Stimulated activated CD8-positive, alpha-beta memory T cell treated with anti-CD3 and anti-CD28 coated beads, Interleukin-15, amount 100 ng/mL, for 48 hours (primary cell): ENCODE measurements at places on chromosomes 2 and 18.

DNA sequence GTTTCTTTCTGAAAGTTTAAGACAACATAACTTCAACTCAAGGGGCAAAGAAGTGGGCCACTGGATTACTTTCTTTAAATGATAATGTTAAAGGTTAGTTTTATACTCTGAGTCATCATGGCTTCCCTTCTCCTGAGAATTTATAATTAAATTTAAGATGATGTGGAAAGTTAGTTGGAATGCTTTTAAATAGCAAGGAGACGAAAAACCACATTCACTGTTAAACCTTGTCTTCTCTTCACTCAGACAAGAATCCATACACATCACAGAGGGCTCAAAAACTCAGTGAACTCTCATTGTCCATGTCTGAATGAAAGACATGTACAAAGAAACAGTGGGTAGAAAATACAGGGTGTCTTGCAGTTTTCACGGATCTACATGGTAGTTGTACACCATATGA is 65.6 kb downstream of the COL5A2 start:
- no peak for DNase-seq

- DNase-seq = no peak
Measured at GRCh38 chr2:26898480-26899078, 50.6 kb downstream of the DPYSL5 start.

DNA sequence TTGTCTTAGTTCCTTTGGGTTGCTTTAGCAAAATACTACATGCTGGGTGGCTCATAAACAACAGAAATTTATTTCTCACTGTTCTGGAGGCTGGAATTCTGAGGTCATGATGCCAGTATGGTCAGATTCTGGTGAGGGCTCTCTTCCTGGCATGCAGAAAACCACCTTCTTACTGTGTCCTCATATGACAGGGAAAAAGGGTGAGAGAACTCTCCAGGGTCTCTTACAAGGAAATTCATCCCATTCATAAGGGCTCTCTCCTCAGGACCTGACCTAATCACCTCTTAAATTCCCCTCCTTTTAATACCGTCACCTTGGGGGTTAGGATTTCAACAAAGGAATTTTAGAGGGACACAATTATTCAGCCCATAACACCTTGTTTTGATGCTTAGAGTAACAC is 243.1 kb upstream of the TNP1 start:
- DNase-seq = no peak

- no peak for DNase-seq
Measured at GRCh38 chr18:10310626-10311025, 143.8 kb upstream of the APCDD1 start.

DNA sequence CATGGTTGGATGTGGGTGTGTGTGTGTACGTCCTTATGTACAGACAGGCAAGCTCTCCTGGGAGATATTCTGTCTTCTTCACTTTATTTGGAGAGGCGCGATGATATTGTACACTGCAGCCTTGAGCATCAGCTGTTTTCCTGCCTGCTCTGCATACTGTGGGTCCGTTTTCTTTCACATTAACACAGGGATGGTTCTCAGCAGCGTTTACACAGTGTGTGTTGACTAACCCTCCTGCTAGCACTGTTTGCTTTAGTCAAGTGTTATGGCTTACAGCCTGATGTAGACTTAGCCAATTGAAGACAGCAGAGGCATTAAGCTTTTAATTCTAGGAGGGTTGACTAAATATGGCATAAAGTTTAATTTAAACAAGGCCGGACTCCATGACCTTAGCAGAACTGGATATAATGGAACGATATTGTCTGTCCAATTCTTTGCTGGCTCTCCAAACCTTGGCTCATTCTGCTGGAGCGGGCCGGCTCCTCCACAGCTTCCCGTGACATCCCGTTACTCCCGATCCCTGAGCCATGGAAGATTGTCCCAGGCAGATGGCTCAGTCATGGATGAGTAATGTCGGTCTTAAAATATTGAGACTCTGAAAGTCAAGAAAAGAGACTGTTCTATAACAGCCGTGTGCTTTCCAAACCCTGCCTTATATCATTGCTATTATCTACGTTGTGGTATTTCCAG is 134.7 kb downstream of the TPGS2 start:
- DNase-seq = no peak

DNA sequence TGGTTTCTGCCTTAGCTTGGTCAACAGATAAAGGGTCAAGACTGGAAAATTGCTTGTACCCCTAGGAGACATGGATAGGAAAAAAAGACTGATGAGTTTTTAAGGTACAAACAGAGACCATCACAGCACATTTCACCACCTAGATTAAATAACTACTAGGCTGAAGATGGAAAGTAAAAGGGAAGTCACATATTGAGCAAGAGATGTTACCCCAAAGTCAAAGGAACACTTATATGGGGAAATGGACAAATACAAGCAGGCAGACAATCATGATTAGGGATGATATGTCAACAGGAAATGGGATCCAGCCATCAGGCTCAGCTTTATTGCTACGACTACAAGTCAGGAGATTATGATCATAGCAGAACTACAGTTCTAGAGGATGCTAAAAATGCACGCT is 1643.1 kb upstream of the CELF4 start:
- DNase-seq = no peak

- DNase-seq = no peak
Measured at GRCh38 chr2:233966388-233966787, 49.2 kb downstream of the TRPM8 start.

DNA sequence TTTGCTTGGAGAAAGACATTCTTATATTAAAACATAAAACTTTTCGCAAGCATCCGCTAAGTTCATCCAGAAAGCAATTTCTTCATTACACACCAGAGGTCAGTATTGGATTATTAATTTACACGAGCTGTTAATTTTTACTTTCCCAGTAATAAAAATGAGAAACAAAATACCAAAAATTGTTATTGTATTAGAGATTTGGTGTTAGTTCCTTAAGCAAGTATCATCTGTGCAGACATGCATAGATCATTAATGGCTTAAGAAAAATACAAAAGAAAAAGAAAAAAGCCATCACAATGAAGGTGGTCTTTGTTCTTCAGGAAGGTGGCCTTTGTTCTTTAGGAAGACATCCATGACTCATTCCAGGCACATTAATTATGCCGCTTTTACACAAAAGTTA is 53.6 kb upstream of the HNMT start:
- no peak for DNase-seq

- no peak for DNase-seq
Measured at GRCh38 chr2:215003001-215003400, 135.4 kb downstream of the ABCA12 start.

DNA sequence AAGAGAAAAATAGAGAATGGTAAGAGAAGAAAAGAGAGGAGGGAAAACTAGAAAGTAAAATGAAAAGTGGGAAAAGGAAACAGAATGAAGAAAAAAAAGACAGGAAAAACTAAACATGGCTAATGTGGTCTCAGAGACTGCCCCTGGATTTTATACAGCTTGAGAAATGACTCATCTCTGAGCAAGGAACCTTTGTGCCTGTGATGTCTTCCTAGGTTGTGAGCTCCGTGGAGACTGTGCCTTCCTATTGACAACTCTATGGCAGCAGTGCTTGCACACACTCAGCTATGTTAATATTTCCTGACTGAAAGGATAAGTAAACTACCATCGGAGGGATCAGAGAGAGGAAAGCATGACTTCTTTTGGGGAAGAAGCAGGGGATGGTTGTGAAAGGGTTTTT is 203.8 kb downstream of the RDH14 start:
- DNase-seq = no peak

DNA sequence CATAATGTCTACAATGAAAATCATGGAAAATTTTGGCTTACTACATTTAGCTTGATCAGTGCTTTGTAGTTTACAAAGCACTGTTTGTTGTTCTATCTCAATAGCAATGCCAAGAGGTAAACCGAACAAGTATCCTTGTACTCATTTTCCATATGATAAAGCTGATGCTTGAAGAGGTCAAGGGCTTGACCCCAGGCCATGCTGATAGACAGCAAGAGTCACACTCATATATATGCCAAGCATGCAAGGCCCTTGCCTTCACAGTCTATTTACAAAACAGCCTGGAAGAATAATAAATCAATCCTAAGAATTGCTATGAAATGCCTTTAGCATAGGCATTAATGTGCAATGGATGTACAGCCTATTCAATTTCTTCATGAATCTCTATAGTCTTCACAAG is 71.8 kb downstream of the SLC8A1 start:
- DNase-seq = no peak

DNA sequence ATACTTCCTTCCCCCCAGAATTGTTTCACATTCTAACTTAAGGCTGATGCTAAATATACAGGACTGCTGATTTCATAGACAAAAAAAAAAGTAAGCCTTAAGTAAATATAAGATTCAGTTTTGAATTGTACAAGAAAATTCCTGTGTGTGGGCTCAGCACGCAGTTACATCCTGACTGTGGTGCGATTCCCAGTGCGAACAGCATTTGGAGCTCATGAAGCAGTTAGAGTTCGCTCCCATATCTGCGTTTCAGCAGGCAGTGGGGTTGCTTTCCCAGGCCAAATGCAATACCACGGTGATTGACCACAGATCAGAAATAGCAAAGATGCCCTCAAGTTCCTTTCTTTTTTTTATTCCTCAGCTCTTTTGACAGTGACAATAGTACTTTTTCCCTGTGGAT is 75.6 kb downstream of the SATB2 start:
- DNase-seq = no peak

GRCh38 chr18:74795751-74796150 is 198.1 kb downstream of the ZNF407 start:
- DNase-seq = no peak

DNA sequence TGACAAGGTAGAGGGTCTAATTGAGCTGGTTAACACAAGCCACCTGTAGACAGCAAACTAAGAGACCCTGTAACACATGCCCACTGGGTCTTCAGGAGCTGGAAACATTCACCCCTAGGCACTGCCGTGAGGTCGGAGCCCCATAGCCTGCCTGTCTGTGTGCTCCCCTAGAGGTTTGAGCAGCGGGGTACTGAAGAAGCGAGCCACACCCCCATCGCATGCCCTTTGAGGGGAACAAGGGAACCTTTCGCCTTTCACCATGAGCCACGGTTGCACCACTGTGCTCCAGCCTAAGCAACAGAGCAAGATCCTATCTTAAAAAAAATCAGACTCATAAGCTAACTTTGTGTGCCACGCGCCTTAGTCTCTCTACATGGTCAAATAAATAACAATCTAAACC is 36.2 kb upstream of the RAB27B start:
- no peak for DNase-seq

GRCh38 chr2:23809150-23809549 is 117.8 kb downstream of the ATAD2B start:
- DNase-seq = no peak

GRCh38 chr2:185441486-185442005 is 297.1 kb upstream of the FSIP2 start:
- no peak for DNase-seq

DNA sequence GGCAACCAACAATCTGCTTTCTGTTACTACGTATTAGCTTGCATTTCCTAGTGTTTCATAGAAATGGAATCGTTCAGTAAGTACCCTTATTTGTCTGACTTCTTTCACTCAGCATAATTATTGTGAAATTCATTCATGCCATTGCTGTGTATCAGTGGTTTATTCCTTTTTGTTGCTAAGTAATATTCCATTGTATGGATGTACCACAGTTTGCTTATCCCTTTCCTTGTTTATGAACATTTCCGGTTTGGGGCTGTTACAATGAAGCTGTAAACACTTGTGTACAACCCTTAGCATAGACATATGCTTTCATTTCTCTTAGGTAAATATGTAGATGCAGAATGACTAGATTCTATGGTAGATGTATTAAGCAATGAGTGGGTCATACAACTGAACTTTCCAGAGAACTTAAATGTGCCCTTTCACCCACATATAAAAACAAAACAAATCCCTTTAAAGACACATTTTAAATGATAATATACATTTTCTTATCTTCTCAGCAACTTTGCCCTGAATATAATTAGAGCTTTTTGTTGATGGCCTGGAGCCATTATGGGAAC is 21.9 kb downstream of the FER1L5 start:
- no peak for DNase-seq

DNA sequence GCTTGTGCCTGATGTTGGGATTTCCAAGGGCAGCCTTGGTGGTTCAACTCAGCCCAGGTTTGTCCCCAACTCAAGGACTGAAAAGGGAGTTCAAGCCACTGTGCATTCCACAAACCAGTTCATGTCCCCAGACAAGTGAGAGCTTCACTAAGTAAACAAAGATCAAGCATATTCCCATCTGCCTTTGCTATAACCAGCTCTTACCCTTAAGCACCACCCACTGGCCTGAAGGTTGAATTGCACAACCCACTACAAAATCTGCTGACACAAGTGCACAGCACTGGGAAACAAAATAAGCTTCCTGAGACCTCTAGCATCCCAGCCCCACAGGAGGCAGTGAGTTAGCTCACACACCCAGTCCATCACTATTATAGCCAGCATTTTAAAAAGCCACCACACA is 516.7 kb downstream of the NR4A2 start:
- DNase-seq = no peak

DNA sequence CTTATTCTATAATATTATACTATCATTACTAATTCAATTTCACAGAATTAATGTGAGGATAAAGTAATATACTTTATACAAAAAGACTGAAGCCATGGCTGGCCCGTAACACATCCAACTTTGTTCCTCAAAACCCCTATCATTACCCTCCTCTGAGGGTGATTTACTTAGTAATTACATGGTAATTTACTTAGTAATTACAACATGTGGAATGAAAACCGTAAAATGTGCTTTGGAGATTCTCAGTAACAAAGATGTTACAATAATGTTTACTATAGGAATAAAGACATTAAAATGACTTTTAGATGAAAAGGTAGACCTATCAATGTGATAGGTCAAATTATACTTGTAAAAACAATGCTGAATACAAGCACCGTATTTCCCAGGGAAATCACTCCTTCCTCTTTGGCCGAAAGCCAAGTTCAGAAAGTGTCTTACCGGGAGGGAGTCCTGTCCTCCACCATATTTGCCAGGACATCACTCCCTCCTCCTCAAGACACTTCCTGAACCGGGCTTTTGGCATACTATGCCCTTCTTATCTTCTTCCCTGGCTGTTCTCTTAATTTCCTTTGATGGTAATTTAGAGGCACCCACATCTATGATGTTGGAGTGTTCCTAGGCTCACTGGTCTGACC is 1047.8 kb downstream of the SOCS6 start:
- DNase-seq = no peak
